ENCODE measurements at places on chromosomes 11 and 22. TPM values are rescaled to one million over a fixed set of nuclear protein-coding genes. Genes with fewer than 3 reads are reported as not detected.

GRCh38 chr22:26767351-26768155 lies 110.2 kb downstream of the MIAT start:
- no peak for DNase-seq

GRCh38 chr11:16252373-16252772 lies 104.0 kb downstream of the SOX6 start:
- no peak for DNase-seq

- DNase-seq = no peak
Measured at GRCh38 chr11:65116370-65117205, 913 bp downstream of the ZNHIT2 start.

GRCh38 chr22:48829908-48830307 lies 997.8 kb downstream of the BRD1 start:
- DNase-seq = no peak

- no peak for DNase-seq
Measured at GRCh38 chr22:23205339-23206049, 25.2 kb downstream of the BCR start.

GNAZ gene
- total RNA-seq = 3.1 TPM

POU2AF2 gene
- total RNA-seq = not detected

CD3D gene
- 0.62 TPM for total RNA-seq

APOBEC3H gene
- total RNA-seq = not detected
